ENCODE measurements at places on chromosomes 12 and 14. TPM values are rescaled to one million over a fixed set of nuclear protein-coding genes. Genes with fewer than 3 reads are reported as not detected.

Gene CCDC38
- not detected for total RNA-seq

Gene ST8SIA1
- 0.28 TPM for total RNA-seq

DNA sequence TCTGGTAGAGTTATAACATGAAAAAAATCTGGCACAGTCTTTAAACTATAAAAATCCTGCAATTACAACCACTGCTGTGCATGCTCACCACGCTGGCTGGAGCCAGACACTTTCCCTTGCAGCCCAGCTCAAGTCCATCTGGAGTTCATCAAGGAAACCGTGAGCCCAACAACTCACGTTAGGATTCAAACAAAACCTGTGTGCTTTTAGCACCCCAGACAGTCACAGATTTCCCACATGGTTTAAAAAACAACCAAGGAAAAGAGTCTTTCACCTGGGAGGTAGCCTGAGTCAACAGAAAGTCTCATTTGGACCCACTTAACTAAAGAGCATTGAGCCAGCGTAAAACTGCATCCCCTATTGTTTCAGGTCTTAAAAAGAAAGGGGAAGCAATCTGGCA is 4.7 kb downstream of the LRIG3 start:
- no peak for DNase-seq

- DNase-seq = peak; percentile 81
These were observed 687 bp downstream of the RAB35 start for GRCh38 chr12:120115692-120116440.

Gene SYNDIG1L
- total RNA-seq = not detected

Gene MSI1
- 0.79 TPM for total RNA-seq

Data from activated CD4-positive, alpha-beta T cell treated with anti-CD3 and anti-CD28 coated beads, Interleukin-2, amount 10 ng/mL, durations not matched to agents 24 days and 14 days (primary cell).